ENCODE measurements at places on chromosomes 1 and 21. TPM values are rescaled to one million over a fixed set of nuclear protein-coding genes. Genes with fewer than 3 reads are reported as not detected.

GRCh38 chr1:203913073-203913521 is 51.7 kb downstream of the SNRPE start:
- no peak for DNase-seq

DNA sequence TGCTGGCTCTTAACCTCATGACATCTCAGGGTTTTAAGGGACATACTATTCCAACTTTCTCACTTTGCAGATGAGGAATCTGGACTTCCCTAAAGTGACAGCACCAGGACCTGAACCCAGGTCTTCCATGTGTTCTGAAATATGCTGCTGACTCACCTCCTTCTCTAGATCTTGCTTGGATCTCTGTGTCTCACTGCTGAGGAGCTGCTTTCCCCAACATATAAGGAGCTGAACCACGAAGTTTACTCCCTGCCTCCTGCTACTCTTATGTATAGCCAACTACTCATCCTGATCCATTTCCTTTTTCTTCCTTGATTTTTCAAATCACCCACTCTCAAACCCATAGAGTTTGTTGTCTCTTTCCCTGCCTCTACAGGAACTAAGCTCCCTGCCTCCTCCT is 38.2 kb downstream of the ALG14 start:
- no peak for DNase-seq

SPATA45 gene
- total RNA-seq: 0.60 TPM

GRCh38 chr1:112911506-112912220 is 44.3 kb downstream of the SLC16A1 start:
- DNase-seq: no peak

DNA sequence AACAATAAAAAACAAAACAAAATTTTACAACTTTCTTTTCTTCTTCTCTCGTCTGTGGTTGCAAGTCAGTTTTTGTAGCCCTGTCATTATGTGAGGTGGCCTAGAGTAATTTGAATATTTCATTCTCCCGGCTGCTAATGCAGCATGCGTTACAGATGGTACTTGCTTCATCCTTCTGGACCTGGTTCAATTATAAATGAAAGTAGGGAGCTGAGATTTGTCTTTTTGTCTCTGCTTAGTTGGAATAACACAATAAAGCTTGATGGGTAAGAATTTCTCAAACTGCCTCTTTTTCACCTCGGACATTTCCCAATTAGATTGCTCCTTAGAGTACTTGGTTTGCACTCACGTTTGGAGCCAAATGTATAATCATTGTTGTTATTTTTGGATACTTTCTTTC is 201.6 kb downstream of the PBX1 start:
- DNase-seq: no peak

DNA sequence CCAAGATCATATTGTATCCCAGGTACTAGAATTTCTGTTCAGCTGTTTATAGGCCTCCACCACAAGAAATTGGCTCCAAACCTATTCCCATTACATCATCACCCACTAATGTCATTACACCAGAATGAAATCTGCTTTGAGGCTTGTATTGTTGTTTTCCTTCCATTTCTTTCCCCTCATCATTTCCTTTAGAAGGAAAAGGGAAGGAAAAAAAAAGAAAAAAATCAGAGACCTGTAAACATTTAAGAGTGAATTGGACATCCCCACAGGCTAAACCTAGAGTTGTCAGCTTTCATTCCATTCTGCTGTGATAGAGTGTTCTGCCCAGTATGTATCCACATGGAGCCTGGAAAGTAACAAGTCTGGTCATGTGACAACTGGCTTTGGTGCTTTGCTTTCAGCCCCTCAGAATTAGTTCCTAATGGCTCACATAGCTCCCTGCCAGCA is 44.6 kb downstream of the NFYC start:
- DNase-seq: no peak

DNASE2B gene
- 0.17 TPM for total RNA-seq

DNA sequence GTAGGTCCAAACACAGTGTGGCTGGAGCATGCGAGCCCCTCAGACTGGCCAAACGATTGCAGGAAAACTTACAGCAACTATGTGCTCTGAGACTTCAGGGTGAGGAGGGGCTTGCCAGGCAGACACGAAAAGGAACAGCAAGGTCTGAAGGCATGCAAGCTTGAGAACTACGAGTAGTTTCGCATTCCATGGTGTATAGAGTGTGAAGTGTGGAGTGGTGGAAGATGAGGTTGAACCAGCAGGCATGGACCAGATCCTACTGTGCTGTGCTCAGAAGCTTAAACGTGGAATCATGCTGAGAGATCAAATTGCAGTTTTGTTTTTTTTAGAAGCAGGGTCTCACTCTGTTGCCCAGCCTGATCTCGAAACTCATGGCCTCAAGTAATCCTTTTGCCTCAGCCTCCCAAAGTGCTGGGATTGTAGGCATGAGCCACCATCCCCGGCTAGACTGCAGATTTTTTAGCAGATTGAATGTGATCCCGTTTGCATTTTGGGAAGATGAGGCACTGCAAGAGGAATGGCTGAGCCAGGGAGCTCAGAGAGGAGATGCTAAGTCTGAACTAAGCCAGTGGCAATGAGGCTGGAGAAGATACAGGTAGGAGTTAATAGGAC is 5.1 kb upstream of the TFAP2E start:
- no peak for DNase-seq

GRCh38 chr1:6634371-6635052 is 9.8 kb downstream of the THAP3 start:
- peak; percentile 42 for DNase-seq
